ENCODE measurements at places on chromosomes 6 and 20.

GRCh38 chr6:142386657-142387056, 84.8 kb downstream of the ADGRG6 start:
- H3K4me1 ChIP-seq, result peaks cover 78% of the 10 kb centered on the region
- H3K27ac ChIP-seq, result peak overlapping the region; percentile 100
- H3K4me3 ChIP-seq, result no peak overlapping the region

GRCh38 chr6:55033016-55033546, 141.2 kb upstream of the HCRTR2 start:
- H3K4me3 ChIP-seq, result no peak overlapping the region
- H3K27me3 ChIP-seq, result no peaks in the 10 kb centered on the region

- no peak overlapping the region for H3K27ac ChIP-seq
- H3K36me3 ChIP-seq, result no peaks in the 10 kb centered on the region
- no peaks in the 10 kb centered on the region for H3K27me3 ChIP-seq
- no peak for DNase-seq
- no peak overlapping the region for H3K4me3 ChIP-seq
- no peaks in the 10 kb centered on the region for H3K4me1 ChIP-seq
These were observed 47.8 kb downstream of the MAFB start for GRCh38 chr20:40641202-40641601.

- no peak overlapping the region for H3K4me3 ChIP-seq
- H3K27ac ChIP-seq, result no peak overlapping the region
- H3K36me3 ChIP-seq, result no peaks in the 10 kb centered on the region
- no peak for DNase-seq
- no peaks in the 10 kb centered on the region for H3K27me3 ChIP-seq
These were observed 221.6 kb downstream of the OGFRL1 start for GRCh38 chr6:71510057-71510713.

- H3K27ac ChIP-seq, result no peak overlapping the region
- no peaks in the 10 kb centered on the region for H3K4me1 ChIP-seq
- no peak for DNase-seq
- H3K27me3 ChIP-seq, result no peaks in the 10 kb centered on the region
- no peaks in the 10 kb centered on the region for H3K36me3 ChIP-seq
These were observed 39.8 kb downstream of the HIVEP1 start for GRCh38 chr6:12051861-12052368.

DNA sequence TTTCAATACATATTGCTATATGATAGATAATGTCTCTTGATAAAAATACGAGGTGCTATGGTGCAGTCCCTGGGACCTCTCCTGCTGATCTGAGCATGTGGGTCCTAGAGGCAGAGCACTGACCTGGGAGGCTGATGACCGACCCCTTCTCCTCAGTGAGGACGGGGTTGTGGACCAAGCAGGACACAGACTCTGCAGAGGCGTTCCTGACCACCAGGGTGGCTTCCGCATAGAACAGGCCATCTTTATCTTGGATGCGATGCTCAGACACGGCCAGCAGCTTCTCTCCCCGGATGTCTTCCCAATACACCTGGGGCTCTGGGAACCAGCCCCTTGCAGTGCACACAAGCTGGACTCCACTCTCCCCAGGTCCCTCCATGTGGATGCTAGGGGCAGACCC, 4.2 kb downstream of the BTNL2 start:
- H3K36me3 ChIP-seq, result no peaks in the 10 kb centered on the region
- peaks cover 34% of the 10 kb centered on the region for H3K27me3 ChIP-seq
- H3K27ac ChIP-seq, result no peak overlapping the region
- peaks cover 4% of the 10 kb centered on the region for H3K4me1 ChIP-seq
- H3K4me3 ChIP-seq, result no peak overlapping the region

- no peak overlapping the region for H3K4me3 ChIP-seq
- no peaks in the 10 kb centered on the region for H3K36me3 ChIP-seq
- no peaks in the 10 kb centered on the region for H3K27me3 ChIP-seq
- H3K27ac ChIP-seq, result no peak overlapping the region
- no peaks in the 10 kb centered on the region for H3K4me1 ChIP-seq
These were observed 9.1 kb downstream of the PNLDC1 start for GRCh38 chr6:159809149-159809548.

DNA sequence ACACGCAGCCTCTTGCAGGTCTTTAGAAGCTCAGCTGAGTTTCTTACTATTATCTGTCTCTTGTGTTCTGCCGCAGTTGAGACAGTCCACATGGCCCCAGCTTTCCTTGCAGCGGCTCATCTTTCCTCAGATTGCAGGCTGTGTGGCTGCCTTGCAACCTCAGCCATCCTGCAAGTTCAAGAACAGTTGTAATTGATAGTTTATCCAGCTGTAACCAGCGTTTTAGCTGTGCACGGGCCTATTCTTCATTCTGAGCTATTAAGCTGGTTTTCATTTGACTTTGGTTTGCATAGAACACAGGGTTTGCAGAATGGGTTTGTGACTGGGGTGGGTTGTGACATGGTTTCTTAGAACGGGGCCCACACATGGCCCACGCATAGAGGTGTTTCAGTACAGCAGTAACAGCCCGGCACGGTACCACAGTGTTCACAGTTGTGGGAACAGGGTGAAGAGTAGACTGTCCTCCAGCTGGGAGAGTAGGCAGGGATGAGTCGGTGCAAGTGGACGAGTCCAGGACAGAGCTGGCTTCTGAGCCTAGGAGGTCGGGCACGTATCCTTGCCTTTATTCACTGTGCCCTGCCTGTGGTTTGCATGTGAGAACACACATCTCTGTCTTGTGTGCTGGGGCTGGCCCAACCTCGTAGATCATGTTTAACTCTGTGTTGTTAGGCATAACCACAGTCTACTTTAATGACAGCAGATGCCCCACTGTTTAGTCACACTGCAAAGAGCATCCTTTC, 89.2 kb downstream of the RPP40 start:
- H3K4me3 ChIP-seq, result no peak overlapping the region
- H3K36me3 ChIP-seq, result no peaks in the 10 kb centered on the region
- no peaks in the 10 kb centered on the region for H3K27me3 ChIP-seq
- H3K27ac ChIP-seq, result no peak overlapping the region

- no peak overlapping the region for H3K27ac ChIP-seq
- H3K36me3 ChIP-seq, result no peaks in the 10 kb centered on the region
- DNase-seq, result no peak
- H3K4me3 ChIP-seq, result no peak overlapping the region
- H3K27me3 ChIP-seq, result peaks cover 19% of the 10 kb centered on the region
These were observed 26.2 kb downstream of the SLC16A10 start for GRCh38 chr6:111113336-111114086.

DNA sequence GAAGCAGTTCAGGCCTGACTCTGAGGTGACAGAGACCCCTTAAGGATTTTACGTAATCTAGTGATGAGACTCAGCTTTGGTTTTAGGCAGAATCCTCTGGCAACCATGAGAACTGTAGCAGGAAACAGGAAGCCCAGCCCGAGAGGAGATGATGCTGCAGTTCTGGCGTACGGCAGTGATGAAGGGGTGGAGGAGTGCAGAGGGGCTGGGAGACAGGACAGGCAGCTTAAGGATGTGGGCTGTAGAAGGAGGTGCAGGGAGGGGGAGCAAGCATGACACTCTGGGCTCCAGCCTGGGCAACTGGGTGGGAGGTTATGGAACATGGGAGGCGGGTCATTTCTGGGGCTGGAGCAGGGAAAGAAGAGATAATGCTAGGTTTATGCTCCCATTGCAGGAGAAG, 67.1 kb downstream of the LRFN2 start:
- H3K27ac ChIP-seq, result no peak overlapping the region
- H3K27me3 ChIP-seq, result no peaks in the 10 kb centered on the region
- H3K36me3 ChIP-seq, result no peaks in the 10 kb centered on the region
- H3K4me1 ChIP-seq, result no peaks in the 10 kb centered on the region

- no peaks in the 10 kb centered on the region for H3K4me1 ChIP-seq
- DNase-seq, result no peak
- H3K4me3 ChIP-seq, result no peak overlapping the region
- no peaks in the 10 kb centered on the region for H3K36me3 ChIP-seq
- H3K27me3 ChIP-seq, result no peaks in the 10 kb centered on the region
These were observed 33.3 kb upstream of the SOX4 start for GRCh38 chr6:21560249-21560648.

DNA sequence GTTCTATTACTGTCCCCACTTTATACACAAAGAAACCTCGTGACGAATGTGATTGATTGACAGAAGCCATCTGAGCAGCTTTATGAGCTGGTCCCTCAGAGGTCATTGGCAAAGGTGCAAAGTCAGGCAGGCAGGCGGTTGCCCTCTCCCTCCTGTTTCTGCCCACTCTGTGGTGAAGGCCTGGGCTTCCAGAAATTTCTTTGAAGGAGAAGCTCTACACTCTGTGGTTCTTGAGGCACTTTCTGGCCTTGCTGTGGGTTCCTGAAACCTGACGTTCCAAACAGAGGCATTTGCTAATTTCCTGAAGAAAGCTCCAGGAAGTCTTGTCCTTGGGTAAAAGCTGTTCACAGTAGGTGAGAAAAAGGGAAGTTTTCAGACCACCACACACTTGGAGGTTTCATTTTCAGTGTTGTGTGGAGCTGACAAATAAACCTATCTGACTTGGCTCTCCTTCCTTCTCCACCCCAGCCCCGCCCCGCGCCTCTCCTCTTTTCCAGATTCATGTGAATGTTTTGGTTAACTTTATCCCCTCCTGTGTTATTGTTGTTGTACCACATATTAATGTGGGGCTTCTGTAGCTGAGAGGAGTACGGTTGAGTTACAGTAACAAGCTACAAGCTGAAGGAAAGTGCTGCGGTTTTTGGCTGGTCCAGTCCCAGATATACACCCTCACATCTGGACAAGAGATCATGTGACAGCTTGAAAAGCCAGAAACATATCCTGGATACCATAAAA, 274.1 kb downstream of the CLIC5 start:
- no peak overlapping the region for H3K4me3 ChIP-seq
- no peaks in the 10 kb centered on the region for H3K36me3 ChIP-seq
- no peaks in the 10 kb centered on the region for H3K4me1 ChIP-seq
- H3K27me3 ChIP-seq, result no peaks in the 10 kb centered on the region
- no peak for DNase-seq

DNA sequence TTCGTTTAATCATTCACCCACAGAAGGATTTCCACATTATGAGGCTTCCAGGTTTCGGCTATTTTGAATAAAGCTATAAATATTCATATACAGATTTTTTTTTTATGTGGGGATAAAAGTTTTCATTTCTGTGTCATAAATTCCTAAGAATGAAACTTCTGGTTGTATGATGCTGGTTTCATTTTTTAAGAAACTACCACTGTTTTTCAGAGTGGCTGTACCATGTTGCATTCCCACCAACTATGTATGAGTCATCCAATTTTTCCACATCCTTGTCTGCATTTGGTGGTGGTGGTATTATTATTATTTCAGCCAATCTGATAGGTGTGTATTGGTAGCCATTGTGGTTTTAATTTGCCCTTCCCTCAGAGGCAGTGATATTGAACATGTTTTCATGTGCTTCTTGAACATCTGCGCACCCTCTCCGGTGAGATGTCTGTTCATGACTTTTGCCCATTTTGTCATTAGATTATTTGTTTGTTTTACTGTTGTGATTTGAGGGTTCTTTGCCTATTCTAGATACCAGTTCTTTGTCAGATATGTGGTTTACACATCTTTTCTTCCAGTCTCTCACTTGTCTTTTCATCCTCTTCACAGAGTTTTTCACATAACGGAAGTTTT, 75.5 kb downstream of the DOK5 start:
- H3K4me1 ChIP-seq, result no peaks in the 10 kb centered on the region
- H3K4me3 ChIP-seq, result no peak overlapping the region
- no peak for DNase-seq
- H3K27ac ChIP-seq, result no peak overlapping the region

- DNase-seq, result no peak
- no peaks in the 10 kb centered on the region for H3K4me1 ChIP-seq
- H3K27ac ChIP-seq, result no peak overlapping the region
- no peak overlapping the region for H3K4me3 ChIP-seq
- no peaks in the 10 kb centered on the region for H3K27me3 ChIP-seq
- no peaks in the 10 kb centered on the region for H3K36me3 ChIP-seq
These were observed 28.8 kb upstream of the LIN28B start for GRCh38 chr6:104928141-104928540.

DNA sequence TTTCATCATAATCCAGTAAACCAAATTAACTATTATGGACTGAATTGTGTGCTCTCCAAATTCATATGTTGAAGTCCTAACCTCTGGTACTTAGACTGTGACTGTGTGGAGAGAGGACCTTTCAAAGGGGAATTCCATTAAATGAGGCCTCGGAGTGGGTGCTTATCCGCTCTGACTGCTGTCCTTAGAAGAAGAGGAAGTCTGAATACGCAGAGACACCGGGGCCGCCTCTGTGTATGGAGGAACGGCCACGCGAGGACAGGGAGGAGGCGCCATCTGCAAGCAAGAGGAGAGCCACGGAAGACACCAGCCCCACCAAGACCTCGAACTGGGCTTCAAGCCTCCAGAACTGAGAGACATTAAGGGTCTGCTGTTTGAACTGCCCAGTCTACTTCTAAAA, 35.6 kb upstream of the RPS6KA2 start:
- peaks cover 18% of the 10 kb centered on the region for H3K27me3 ChIP-seq
- H3K36me3 ChIP-seq, result no peaks in the 10 kb centered on the region
- no peak overlapping the region for H3K27ac ChIP-seq
- H3K4me1 ChIP-seq, result no peaks in the 10 kb centered on the region
- no peak overlapping the region for H3K4me3 ChIP-seq

DNA sequence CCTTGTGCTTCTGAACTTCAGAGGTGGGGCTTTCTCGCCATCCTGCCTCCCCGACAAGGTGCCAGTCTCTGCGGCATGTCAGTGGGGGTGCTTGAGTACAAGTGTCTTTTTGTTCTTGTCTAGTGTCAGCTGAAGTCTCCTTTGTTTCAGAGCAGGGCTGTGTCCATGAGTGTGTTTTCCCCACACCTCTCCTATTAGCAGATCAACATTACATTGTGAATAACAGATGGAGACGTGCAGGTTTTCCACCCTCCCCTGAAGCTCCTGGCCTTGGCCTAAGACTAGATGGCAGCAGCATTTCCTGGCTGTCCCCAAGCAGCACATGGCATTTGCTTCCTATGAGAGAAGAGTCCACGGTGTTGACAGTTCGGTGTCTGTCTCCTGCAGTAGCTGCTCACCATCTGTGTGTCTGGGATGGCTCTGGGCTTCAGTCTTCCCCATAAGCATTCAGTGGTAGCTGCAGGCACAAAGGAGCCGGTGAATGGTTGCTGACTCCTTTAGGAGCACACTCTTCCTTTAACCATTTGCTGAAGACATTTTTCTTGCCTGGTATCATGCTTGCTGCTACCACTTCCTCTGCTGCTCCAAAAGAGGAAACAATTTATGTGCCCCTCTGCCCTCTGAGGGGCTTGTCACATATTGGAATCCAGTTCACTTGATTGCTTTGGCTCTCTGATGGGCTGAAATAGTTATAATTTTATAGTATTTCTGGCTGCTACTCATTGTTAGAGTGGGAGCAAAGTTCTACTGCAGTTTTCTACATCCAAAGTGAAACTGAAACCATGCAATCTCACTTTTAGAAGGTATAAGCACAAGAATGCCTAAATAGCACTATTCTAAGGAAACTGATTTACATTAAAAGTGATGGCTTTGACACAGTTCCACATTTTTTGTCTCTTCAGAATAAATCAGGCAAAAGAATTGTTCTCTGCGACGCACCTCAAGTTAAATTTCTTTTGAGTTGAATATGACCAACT, 913.0 kb downstream of the C6orf118 start:
- H3K4me3 ChIP-seq, result peak overlapping the region; percentile 20
- no peak for DNase-seq
- H3K4me1 ChIP-seq, result no peaks in the 10 kb centered on the region
- H3K36me3 ChIP-seq, result no peaks in the 10 kb centered on the region
- H3K27me3 ChIP-seq, result no peaks in the 10 kb centered on the region

- H3K4me1 ChIP-seq, result no peaks in the 10 kb centered on the region
- DNase-seq, result no peak
- H3K27me3 ChIP-seq, result no peaks in the 10 kb centered on the region
These were observed 200.7 kb downstream of the WDR27 start for GRCh38 chr6:169501128-169501527.

- no peaks in the 10 kb centered on the region for H3K27me3 ChIP-seq
- H3K27ac ChIP-seq, result no peak overlapping the region
- H3K36me3 ChIP-seq, result no peaks in the 10 kb centered on the region
- no peak for DNase-seq
- no peak overlapping the region for H3K4me3 ChIP-seq
These were observed 14.9 kb downstream of the CRISP2 start for GRCh38 chr6:49698478-49698877.

GRCh38 chr20:59471653-59472421, 132.5 kb upstream of the PHACTR3 start:
- no peaks in the 10 kb centered on the region for H3K27me3 ChIP-seq
- no peak for DNase-seq
- H3K27ac ChIP-seq, result no peak overlapping the region

Data from Panc1 (cell line).